ENCODE measurements at places on chromosomes 12 and 14.

- DNase-seq = peak; percentile 24
Observed at GRCh38 chr14:105197211-105197641, 16.1 kb upstream of the NUDT14 start.

DNA sequence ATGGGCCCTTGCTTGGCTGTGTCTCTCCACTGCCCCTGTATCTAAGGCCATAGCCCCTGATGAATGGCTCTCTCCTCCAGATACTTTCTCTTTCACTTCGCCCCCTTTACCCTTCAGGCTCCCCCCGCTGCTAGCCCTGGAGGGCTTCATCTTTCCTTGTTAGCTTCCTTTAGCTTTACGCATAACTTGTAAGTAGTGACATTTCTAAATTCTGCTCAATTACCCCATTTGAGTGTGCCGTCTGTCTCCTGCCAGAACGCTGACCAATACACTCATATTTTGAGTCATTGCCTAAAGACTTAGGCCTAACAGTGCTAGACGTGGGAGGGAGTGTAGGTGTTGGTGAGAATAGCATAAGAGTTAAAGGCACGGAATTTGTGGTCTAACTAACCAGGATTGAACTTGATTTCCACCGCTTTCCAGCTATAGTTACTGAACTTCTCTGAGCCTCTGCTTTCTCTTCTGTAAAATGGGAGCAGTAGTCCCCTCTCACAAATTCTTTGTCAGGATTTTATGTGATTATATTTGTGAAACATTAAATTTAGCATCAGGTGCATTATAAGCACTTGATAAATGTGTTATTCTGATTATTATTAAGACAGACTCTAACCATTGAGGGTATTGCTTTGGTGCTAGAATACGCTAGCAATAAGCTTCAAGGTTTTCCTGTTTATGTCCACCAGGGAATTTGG is 129.3 kb downstream of the ZFP36L1 start:
- DNase-seq = no peak

GRCh38 chr12:49068879-49069506 is 786 bp downstream of the RHEBL1 start:
- no peak for DNase-seq

- DNase-seq = peak; percentile 82
Observed at GRCh38 chr12:70366581-70367257, 629 bp downstream of the KCNMB4 start.

DNA sequence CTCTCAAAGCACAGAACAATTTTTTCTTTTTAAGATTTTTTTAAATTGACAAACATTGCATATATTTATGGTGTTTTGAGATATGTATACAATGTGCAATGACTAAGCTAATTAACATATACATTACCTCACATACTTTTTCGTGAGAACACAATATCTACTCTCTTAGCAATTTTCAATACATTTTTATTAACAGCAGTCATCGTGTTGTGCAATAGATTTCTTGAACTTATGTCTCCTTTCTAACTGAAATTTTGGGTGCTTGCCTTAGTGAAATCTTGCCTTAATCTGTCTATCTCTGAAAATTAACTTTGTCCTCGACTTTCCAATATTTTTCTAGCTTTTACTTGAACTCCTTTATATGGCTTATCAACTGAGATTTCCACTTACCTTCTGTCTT is 6.8 kb downstream of the OR10A7 start:
- no peak for DNase-seq

DNA sequence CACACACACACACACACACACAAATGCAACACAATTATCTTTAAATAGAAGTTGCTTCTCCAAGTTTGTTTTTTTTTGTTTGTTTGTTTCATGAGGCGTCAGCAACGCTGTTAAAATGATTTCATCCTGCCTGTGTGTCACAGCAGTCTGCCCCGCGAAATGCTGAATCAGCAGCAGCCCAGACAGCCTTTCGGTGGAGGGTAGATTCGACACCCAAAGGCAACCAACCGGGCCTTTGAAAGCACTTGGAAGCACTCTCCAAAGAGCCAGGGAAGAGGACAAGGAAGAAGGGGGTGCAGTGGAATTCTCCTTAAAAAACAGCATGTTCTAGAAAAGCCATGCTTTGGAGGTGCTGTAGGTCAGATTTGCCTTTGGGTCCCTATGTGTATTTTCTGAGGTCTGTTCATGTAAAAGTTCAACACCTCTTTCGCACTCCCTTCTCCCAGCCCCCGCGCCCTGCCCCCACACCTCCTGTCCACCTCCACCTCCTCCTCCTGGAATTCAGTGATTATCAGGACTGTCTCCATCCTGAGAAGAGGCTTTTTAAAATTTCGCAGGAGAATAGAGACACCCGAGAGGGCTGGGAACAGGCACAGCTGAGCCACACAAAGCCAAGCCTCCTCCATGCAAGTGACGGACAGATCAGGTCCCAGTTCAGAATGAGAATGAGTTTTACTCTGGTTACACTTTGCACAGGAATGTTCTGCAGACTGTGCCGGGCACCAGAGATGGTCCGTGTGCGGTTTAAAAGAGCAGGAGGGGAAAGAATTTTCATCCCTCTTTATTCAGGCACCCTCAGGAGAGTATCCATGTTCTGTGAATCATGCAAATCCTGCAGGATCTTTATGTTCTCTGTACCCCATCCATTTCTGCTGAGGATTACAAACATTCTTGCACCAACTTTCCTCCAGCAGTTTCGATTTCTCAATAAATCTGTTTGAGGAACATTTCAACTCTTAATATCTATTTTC is 177.9 kb downstream of the ETV6 start:
- no peak for DNase-seq

Measured in NAMALWA (cell line).